GM10248 (cell line): ENCODE measurements at places on chromosomes 5 and 9.

DNA sequence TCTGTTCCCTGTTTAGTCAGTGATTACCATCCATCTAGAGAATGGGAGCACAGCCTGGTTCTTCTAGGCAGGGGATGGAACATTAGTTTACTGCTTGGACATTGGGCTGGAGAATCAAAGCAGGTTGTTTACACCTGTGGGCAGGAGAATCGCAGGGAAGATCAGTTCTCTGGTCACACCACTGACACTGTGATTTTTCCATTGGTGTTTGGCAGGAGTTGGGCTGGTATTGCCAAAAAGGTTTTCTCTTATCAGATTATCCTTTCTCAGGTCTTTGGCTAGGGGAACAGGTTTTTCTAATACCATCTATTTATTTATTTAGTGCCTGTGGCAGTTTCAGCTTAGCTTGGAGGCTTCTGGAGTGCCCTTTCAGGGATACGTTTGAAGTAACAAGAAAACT is 219.3 kb upstream of the GRIN3A start:
- DNase-seq, result no peak

- DNase-seq, result no peak
These were observed 22.6 kb upstream of the MEGF9 start for GRCh38 chr9:120736881-120737280.

- no peak for DNase-seq
These were observed 72.9 kb downstream of the PSMB7 start for GRCh38 chr9:124342402-124342775.

- no peak for DNase-seq
These were observed 125.8 kb upstream of the ZNF366 start for GRCh38 chr5:72633041-72633445.

GRCh38 chr5:78644129-78644528 is 4.4 kb downstream of the LHFPL2 start:
- no peak for DNase-seq
